Neuronal stem cell (in vitro differentiated cells): ENCODE measurements at places on chromosomes 12 and 14.

DNA sequence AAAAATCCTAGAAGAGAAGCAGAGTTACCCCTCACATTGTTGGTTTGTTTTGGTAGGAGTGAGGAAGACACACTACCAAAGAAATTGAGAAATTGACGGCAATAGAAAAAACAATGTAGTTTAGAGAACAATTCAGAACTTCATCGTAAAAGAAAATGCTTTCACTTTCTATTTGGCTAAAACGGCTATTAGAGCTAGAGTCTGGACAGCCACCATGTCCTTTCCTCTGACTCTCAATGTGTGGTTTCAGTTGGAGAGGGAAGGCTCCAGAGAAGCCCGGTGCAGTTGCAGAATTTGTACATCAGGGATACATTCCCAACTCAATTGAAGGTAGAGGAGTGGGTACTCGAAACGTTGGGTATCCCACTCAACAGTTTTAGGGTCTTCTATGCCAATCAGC is 535.3 kb downstream of the GALC start:
- DNase-seq = no peak

DNA sequence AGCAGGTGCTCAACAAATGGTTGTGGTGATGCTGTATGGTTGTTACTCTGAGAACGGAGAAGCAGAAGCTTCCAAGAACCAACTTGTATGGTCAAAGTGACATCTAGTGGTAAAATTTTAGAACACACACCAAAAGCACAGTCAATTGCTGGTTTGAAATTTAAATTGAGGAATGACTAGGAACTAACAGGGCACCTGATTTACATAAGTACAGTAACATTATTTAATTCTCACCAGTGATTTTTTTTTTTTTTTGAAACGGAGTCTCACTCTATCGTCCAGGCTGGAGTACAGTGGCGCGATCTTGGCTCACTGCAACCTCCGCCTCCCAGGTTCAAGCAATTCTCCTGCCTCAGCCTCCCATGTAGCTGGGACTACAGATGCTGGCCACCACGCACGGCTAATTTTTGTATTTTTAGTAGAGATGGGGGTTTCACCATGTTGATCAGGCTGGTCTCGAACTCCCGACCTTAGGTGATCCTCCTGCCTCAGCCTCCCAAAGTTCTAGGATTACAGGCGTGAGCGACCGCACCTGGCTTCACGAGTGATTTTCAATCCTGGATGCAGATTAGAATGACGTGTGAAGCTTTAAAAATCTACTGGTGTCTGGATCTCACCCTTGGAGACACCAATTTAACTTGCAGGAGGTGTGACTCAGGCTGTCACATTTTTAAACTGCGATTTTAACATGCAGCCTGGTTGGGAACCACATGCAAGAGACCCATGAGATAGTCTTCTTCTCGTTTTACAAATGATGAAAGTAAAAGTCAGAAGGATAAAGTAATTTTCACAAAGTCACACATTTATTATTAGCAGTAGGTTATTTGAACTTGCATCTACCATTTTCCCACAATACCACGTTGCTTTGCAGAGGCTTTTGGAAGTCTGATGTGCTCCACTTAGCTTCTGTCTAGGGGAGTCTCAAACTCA is 14.1 kb upstream of the NUMB start:
- DNase-seq = peak; percentile 33

DNA sequence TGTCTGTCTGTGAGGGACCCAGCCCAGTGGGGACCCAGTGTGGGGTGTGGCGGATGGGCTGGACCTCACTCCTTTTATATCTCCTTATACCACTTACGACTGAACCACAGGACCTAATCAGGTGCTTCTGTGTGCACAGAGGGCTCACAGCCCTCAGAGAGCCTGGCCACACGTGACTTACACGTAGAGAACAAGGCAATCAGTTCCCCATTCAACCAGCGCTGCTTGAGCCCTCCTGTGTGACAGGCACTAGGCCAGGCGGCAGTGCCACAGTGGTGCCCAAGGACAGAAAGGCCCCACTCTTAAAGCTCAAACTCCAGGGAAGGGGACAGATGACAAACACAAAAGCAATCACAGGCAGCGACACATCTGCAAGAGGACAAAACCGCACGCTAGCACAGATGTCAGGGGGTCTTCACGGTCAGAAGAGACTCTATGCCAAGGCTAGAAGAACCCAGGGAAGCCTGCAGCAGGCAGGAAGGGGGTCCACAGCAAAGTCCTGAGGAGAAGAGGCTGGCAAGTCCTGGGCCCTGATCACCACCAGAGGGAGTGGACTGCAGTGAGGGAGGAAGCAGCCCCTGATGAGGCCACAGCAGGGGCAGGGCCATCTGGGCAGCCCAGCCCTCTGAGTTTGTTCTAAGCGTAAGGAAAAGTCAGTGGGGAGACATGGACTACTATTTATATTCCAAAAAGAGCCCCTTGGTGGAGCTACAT is 39.3 kb downstream of the SETD3 start:
- DNase-seq = no peak

- DNase-seq = no peak
These were observed 22.4 kb downstream of the NCOR2 start for GRCh38 chr12:124544983-124545382.
